ENCODE measurements at places on chromosomes 5 and 9. TPM values are rescaled to one million over a fixed set of nuclear protein-coding genes. Genes with fewer than 3 reads are reported as not detected.

DNA sequence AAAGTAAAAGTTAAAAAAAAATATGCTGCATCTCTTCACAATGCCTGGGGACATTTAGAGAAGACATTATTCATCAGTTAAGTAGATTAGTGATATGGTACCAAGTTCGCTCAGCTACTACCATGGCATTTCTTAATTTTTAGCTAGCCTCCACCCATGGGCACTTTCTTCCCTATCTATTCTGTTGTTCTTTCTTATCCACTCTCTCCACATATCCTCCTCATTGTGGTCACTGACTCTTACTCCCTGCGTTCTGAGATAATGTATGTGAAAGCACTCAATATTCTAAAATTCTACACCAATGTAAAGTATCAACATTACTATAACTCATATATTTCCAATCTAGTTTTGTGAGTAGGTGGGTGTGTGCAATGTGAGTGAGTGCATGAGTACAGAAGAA lies 609.7 kb upstream of the DAB2 start:
- H3K27me3 ChIP-seq, result no peaks in the 10 kb centered on the region
- no peak overlapping the region for H3K4me3 ChIP-seq
- DNase-seq, result no peak
- H3K27ac ChIP-seq, result no peak overlapping the region

DNA sequence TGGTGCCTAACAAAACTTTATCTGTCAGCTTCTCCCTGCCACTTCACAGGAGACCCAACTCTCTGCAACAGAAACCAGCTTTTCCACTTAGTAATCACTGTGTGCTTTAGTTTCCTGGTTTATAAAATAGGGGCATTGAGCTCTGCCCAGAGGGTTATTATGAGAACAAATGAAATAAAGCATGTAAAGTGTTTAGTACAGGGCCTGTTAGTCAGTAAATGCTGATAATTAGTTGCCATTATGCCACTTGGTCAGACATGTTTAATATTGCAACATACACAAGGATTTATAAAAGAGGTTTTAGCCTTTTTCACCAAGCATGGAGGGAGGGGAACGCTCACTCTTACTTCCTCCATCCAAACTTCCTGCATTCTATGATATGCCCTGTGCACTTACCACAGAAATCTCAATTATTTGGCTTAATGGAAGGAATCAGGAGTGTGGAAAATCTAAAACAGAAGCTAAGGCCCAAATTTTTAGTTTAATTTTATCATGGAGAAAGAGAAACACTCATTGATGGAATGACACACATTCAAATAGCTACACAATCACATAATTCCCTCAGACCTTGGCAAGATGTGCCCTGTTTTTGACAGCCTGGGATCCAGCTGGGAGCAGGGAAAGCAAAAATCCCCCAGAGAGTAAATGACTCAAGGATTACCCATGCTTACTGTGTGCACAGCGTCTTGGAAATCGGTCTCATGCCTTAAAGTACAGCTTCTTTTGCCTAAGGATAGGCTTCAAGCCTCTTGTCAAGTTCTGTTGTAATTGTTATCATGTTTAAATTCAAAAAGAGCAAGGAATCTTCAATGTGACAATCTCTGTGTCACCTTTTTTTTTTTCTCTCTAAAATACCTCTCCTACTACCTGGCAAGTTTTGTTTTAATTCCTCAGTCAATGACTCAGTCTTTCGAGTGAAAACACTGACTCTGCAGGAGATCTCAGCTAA lies 34.0 kb downstream of the ZNF474 start:
- H3K4me1 ChIP-seq, result peaks cover 42% of the 10 kb centered on the region
- peak overlapping the region; percentile 83 for H3K27ac ChIP-seq
- H3K36me3 ChIP-seq, result no peaks in the 10 kb centered on the region
- DNase-seq, result peak; percentile 92

DNA sequence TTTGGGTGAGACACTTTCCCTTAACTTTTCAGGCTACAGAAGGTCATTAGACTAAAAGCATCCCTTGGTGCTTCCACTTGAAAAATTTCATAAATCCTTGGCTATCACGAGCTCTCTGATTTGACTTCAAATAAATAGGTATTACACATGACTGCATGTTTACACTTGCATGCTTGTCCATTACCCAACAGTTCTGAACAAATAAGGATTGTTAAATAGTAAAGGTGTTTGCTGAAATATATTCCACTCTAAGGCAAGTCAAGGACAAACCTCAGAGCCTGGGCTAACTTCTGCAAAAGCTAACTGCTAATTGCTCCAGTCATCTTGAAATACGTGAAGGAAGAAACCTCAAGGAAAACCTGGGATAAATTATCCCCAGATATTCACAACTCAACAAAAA lies 14.5 kb downstream of the FBXW2 start:
- H3K4me3 ChIP-seq, result no peak overlapping the region
- no peak for DNase-seq
- H3K27ac ChIP-seq, result no peak overlapping the region
- no peaks in the 10 kb centered on the region for H3K4me1 ChIP-seq
- H3K27me3 ChIP-seq, result no peaks in the 10 kb centered on the region
- peaks cover 41% of the 10 kb centered on the region for H3K36me3 ChIP-seq

SNCB gene
- not detected for total RNA-seq

GRXCR2 gene
- not detected for total RNA-seq

PNPLA7 gene
- 2.7 TPM for total RNA-seq

GOLPH3 gene
- 88.7 TPM for total RNA-seq

WDR38 gene
- not detected for total RNA-seq

Measured in osteoblast (primary cell).